ENCODE measurements at places on chromosomes 2 and 18. TPM values are rescaled to one million over a fixed set of nuclear protein-coding genes. Genes with fewer than 3 reads are reported as not detected.

The TLK1 gene
- 49.6 TPM for total RNA-seq

DNA sequence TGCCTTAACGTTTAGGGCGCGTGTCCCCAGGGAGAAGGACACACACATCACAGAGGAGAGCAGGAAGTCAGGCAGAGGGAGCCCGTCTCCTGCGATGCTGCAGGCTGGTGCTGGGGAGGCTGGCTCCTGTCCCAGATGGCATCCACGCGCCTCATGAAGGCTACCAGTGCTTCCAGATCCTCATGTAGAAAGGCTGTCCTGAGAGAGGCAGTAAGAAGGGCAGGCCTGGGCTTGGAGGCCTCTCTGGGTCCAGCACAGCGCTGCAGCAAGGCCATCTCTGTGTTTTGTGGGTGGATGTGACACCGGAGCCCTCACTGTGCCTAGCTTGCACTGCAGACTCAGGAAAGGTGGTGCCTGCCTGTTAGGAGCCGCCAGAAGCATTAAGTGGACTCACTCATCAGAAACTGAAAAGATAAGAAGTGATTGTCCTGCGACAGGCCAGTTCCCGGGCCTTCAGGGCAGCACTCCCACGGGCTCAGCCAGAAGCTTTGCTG, 62.7 kb downstream of the FAM168B start:
- DNase-seq = peak; percentile 73

The ALPI gene
- total RNA-seq = 0.71 TPM

- no peak for DNase-seq
Observed at GRCh38 chr18:69895066-69896047, 52.3 kb downstream of the CD226 start.

The SPRED2 gene
- 48.7 TPM for total RNA-seq

GRCh38 chr2:169222665-169223064, 139.7 kb downstream of the LRP2 start:
- no peak for DNase-seq

- peak; percentile 65 for DNase-seq
Observed at GRCh38 chr2:72998234-72998651, 73.3 kb downstream of the SFXN5 start.

DNA sequence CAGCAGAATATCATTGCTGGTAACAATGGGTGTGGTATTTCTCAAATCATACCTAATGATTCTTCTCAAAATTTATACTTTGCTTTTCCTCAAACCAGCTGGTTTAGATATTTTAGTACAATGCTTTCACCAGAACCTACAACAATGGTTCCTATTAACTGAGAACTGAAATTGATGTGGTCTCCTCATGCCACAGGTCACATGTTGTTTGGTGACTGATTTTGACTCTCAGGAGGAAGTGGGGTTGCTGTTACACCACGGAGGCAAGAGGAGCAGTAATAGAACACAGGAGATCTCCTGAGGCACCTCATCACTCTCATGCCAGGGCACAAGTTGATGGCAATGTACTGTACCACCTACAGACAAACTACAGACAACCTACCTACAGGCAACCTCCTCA, 3.0 kb upstream of the CEP68 start:
- no peak for DNase-seq

- DNase-seq = no peak
Observed at GRCh38 chr2:233075966-233076339, 15.8 kb downstream of the INPP5D start.

GRCh38 chr18:57231864-57232263, 85.0 kb downstream of the BOD1L2 start:
- DNase-seq = no peak

DNA sequence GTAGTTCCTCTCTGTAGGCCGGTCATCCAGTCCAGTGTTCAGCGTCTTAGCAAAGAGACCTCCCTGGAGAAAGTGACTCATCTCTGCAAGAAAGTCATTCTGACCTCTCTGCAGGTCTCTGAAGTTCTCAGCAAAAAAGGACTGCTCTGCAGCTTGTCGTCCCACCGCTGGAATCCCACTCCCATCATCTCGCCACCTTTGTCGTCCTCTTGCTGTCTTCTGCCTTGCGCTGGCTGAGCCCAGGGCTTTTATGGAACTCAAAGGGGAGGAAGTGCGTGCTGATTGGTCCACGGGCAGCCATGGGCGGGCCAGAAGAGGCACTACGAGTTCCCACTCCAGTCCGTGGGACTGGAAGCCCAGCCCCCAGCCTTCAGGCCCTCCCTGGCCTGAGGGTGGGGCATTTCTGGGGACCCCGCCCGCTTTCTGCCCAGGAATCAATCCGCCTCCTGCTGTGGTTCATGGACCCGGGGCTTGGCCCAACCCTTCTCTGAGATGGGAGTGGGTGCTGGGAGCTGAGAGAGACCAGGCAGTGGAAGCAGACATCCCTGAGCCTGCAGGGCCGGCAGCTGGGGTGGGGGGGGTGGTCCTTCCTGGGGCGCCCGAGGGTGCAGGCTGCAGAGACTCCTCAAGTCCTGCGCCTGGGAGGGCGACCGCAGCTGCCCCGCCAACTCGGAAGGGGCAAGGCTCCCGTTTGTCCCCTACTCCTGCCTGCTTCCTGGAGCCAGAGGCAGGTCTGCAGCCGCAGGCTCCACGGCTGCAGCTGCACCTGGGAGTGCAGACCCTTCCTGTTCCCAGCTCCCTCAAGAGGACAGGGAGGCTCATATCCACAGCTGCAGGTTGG, 660.7 kb upstream of the RAB6C start:
- no peak for DNase-seq

DNA sequence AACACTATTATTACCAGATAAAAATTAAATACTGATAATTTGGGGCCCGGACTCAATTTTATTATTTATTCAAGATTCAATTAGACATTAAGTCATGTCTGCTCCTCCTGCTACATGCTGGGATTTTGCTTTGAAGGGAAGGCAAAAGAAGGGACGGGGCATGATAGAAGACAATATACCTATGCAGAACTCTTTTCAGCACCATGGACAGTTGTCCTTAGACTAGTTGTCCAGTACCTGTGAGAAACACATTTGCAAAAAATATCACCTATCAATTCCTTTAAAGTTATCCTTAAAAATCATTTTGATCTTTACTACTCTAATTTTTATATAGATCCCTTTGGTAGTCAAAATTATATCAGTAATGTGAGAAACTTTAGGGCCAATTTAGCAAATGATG, 100.2 kb upstream of the SULT1C3 start:
- no peak for DNase-seq

GRCh38 chr18:35936951-35937350, 35.5 kb upstream of the RMP24 start:
- DNase-seq = no peak

The KCNG2 gene
- 0.51 TPM for total RNA-seq

- DNase-seq = no peak
Observed at GRCh38 chr2:174634130-174635014, 36.8 kb upstream of the WIPF1 start.

DNA sequence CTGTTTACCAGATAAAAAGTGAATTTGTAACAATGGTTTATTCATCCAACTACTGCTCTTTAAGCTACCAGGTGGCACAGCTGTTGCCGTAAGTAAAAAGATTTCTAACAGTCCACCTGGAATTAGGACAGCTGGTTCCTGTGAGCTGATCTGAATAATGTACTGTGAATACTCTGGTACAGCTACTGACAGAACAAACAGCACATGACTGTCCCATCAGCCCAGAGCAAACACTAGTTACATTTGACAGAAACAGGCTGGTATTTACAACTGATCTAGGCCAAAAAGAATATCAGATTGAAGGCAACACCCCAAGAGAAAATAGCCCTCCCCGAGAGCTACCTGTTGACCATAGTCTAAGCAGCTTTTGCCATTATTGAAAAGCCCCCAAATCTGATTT, 840.4 kb downstream of the CPS1 start:
- no peak for DNase-seq

DNA sequence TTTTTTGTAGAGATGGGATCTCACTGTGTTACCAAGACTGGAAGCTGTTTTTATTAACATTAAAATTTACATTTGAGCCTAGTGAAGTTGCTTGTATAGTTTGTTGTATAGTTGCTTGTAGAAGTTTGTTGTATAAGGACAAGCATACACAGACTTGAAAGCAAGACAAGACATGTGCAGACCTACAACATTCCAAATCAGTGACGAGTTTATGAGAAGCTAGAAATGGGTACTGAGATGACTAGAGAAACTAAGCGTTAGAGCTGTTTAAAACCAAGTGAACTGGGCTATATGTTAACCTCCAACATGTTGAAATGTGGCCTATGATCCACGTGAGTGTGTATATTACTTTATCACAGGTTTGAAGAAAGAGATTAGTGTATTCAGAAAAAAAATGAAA, 39.1 kb downstream of the ABCB11 start:
- no peak for DNase-seq

DNA sequence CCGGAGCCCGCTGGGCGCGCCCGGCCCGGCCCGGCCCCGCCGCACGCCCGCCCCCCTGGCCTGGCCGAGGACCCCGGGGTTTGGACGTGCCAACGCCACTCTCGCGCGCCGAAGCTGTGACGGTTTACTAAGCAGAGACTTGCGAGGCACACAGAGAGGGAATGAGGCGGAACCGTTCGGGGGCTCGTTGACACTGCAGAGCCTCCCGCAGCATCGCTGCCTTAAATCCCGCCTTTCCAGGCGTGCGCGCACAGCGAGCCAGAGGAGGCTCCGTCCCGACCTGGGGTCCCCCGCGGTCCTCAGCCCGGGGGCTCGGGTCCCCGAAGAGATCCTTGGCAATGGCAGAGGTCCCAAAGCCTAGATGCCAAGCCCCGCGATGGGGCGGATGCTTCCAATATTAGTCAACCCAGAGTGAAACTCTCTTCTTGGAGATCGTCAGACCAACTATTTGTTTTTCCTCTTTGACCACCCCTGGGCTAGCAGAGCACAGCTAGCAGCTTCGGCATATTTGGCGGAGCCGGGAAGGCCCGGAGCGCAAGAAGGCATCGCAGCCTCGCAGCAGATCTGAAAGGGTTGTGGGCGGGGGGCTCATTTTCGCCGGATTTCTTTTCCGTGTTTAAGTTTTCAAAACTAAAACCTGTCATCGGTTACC, at the start of gene ZNF385B:
Gene ZNF385B (minus strand): TSS at position 197 of the 652 bp plus-strand sequence.
- no peak for DNase-seq

The CRYGC gene
- total RNA-seq = not detected

The ERICH2 gene
- total RNA-seq = not detected

DNA sequence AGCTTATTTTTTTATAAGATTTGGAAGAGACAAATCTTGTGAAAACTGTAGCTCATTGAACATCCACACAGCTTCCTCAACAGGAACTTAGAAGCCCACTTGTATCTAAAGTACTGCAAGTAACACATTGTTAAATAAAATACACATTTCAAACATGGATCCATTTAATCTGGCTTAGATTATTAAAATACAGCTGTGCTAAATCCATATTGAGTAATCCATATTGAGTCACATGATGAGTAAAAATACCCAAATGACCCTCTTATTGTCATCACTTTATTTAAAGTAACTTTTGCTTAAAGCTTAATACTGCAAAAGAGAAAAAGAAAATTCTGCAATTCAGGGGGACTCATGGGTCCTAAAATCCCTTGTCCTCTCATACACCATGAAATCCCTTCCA, 133.3 kb downstream of the OSR1 start:
- no peak for DNase-seq

DNA sequence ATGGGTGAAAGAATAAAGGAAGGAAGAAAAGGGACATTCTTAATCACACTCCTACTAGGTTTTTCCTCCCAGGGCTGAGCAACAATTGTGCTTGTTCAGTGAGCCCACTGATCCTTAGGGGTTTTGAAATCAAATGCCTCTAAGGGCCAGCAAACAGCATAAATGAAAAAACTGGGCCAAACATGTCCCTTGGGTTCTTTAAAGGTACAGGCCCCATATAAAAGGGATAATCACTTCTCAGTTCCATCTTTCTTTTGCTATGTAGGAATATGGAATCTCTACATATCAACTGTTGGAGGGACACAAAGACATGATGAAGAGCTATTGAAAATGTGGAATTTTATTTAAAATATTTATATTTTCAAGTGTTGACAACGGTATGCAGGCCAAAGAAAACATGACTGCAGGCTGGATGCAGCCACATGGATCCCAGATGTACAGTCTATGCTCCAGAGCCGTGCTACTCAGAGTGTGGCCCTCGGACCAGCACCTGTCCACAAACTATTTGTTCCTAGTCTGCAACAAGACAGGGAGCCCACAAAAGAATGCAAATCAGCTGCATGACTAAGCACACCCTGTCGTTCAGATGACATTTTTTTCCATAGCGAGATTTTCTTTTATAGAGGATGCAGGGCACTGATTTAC, 110.0 kb downstream of the CDH20 start:
- DNase-seq = no peak

GRCh38 chr2:126881591-126881990, 17.1 kb upstream of the TEX51 start:
- peak; percentile 33 for DNase-seq

GRCh38 chr2:173803449-173803848, 161.7 kb downstream of the SP3 start:
- DNase-seq = no peak
